ENCODE measurements at places on chromosomes 7 and 10. TPM values are rescaled to one million over a fixed set of nuclear protein-coding genes. Genes with fewer than 3 reads are reported as not detected.

Gene ELN
- 69.1 TPM for total RNA-seq

DNA sequence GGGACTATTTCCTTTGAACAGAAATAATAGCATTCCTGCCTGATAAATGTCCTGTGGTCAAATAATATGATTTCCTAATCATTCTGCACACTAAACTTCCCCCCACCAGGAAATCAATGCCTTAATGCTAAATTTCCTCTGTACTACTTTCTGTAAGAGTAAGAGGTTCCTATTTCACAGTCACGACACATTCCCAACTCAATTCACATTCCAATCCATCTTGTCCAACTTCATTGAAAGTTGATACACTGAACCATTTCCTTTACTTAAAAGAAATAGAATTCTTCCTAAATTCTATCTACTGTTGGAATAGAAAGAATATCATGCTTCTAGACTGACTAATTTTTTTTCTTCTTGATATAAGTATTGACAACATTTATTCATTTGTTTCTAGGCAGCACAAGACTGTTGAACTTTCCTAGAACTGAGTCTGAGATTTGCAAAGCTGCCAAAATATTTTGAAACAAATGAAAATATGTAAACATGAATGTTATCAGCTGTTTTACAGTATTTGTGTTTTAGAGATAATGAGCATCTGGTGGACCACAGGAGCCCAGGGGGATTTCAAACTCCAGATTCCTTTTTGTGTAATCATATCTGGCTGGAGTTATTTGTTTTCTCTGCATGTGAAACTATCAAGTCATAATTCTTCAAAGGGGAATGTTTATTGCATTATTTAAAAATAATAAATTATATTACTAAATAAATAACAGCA lies 121.5 kb downstream of the TPST1 start:
- peak; percentile 84 for DNase-seq

Gene CARD11
- not detected for total RNA-seq

DNA sequence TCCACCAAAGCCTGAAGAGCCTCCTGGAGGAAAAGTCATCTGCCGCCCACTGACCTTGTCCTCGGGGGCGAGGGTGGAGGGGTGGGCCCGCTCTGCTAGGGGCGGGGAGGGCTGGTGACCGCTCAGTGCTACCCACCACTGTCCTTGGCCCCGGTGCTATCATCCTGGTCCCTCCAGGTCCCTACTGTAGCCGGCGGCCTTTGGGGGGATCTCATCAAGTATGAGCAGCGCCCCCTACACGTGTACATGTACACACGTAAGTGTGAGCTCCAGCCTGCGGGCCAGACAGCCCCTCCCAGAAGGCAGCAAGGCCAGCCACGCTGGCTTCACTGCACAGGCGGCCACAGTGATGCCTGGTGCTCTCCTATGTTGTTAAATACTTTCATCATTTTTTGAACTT lies 19.6 kb downstream of the TTYH3 start:
- DNase-seq, result no peak

Gene STRIP2
- 19.7 TPM for total RNA-seq

Gene MYH16
- total RNA-seq, result under 0.01 TPM

GRCh38 chr7:1939434-1940401 lies 269.6 kb downstream of the ELFN1 start:
- DNase-seq, result peak; percentile 92

DNA sequence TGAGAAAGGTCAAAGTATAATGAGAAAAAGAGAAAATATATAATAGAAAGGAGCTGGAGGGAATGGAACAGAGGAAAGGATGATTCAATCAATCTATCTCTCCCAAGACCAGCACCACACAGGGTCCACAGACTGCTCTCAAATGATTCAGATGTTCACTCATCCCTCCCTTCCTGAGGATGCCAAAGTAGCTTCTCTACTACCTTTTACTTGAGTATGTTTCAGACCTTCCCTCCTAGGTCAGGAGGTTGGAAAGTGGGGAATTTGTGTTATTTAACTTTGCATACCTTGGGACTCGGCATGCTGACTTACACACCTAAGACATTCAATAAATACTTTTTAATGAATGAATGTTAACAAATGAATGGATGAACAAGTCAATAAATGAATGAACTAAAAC lies 30.6 kb downstream of the CPVL start:
- no peak for DNase-seq

Gene MACROH2A2
- 13.8 TPM for total RNA-seq

Gene FAM25A
- total RNA-seq, result not detected

- peak; percentile 82 for DNase-seq
These were observed 12.7 kb downstream of the GPRIN2 start for GRCh38 chr10:46543466-46544377.

DNA sequence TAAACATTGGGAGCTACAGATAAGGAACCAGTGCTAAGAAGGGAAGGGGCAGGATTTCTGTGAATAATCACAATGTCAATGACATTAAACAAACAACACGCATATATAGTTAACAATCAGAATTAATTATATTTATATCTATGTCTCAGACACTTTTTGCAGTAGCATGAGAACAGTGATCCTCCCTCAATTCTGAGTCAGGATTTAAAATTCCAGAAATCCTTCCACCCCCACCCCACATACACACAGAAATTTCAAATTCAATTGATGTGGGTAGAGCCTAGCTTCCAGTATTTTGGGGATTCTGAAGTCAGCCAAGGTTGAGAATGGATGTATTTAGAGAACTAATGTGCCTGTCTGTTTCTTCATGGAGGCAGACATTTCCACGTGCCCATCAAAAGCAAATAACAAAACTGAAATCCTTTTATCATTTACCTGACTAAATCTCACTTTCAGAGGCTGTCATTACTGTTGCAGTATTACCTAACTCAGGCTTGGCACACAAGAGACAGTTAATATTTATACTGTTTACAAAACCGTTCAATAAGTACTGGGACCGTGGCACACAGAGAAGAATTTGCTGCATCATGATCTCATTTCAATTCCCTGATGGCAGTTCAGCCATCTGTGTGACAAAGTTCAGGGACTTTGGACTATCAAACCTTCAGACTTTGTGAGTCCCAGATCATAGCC lies 116.6 kb upstream of the PALS2 start:
- DNase-seq, result no peak

Gene SPDYE6
- not detected for total RNA-seq

DNA sequence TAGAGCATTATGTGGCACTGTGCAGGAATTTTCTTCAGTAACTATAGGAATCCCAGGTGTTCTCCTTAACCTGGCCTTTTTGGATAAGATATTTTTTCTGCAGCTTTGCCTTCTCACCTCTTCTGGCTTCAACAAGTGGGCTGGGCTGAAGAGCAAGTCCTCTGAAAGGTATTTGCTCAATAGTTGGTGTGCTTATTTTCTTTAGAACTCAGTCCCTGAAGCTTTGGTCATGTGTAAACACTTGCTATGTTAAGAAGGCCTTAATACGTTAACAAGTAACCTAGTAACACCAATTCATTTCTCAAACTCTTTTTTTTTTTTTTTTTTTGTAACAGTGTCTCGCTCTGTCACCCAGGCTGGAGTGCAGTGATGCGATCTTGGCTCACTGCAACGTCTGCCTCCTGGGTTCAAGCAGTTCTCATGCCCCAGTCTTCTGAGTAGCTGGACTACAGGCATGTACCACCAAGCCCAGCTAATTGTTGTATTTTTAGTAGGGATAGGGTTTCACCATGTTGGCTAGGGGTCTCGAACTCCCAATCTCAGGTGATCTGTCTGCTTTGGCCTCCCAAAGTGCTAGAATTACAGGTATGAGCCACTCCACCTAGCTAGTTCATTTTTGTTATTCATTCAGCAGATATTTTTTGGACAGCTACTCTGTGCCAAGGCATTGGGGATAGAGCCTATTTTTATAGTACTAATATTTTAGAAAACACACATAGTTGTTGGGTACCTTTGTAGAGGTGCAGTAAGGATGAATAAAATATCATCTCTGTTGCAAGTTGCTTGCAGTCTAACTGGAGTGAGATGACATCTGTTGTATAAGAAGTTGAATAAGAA lies 164.6 kb downstream of the SND1 start:
- DNase-seq, result no peak

- DNase-seq, result no peak
These were observed 641.2 kb upstream of the VSTM2A start for GRCh38 chr7:53900856-53901528.

- no peak for DNase-seq
These were observed 53.0 kb downstream of the IMMP2L start for GRCh38 chr7:111509288-111509687.

Gene HMX2
- total RNA-seq, result not detected

Gene ACTR3C
- 1.8 TPM for total RNA-seq

Gene IL6
- 37.4 TPM for total RNA-seq

DNA sequence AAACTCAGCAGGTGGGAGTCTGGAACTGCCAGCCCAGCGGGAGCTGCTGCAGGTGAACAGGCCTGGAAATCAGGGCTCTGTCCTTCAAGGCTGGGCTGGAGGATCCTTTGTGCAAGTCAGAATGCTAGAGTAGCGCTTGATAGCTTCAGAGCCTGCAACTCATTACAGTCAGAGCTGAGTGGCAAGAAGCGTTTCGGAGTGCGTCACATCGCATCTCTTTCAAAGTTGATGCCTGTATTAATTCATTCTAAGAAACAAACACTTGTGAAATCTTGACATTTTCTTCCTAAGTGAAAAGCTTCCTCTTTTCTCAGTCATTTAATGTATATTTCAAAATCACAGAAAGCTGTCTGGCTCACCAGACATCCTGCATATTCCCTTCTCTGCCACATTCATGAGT lies 121.2 kb upstream of the NPS start:
- DNase-seq, result no peak

Data from osteoblast (primary cell).